ENCODE measurements at places on chromosomes 6 and 20.

GRCh38 chr20:23604306-23604705, 1.4 kb downstream of the CST9 start:
- DNase-seq, result no peak

- DNase-seq, result no peak
Observed at GRCh38 chr6:103027271-103027931, 1633.9 kb downstream of the GRIK2 start.

GRCh38 chr6:39173270-39173669, 56.0 kb downstream of the KCNK5 start:
- DNase-seq, result peak; percentile 45

DNA sequence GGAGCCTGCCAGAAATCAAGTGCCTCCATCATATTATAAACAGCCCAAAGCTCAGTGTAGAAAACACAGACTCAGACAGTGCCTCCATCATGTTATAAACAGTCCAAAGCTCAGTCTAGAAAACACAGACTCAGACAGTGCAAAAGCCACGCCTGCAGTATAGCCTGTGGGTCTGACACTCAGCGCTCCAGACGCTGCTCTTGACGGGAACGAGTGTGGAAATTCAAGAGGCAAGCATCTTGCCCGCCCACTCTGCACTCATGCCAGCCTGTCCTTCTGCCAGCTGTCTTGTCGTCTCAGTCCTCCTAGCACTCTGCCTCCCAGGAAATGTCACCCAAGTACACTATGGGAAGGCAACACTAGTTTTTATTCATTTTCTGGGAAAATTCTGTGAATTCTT, 274.2 kb upstream of the CDH4 start:
- DNase-seq, result peak; percentile 48

- DNase-seq, result no peak
Observed at GRCh38 chr6:14889188-14889587, 356.7 kb upstream of the JARID2 start.

DNA sequence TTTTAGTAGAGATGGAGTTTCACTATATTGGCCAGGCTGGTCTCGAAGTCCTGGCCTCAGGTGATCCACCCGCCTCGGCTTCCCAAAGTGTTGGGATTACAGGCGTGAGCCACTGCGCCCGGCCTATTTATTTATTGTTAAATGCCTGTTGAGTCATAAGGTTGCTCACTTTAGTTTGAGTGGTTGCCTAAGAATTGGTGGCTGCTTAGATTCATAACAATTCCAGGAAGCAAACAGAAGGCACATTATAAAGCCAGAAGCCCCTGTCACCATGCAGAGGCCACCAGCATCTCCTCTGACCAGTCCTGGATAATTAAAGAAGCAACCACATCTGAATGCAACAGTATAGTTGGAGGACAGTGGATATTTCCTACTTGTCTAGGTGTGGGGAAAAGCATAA, 24.0 kb upstream of the ARMH2 start:
- no peak for DNase-seq

DNA sequence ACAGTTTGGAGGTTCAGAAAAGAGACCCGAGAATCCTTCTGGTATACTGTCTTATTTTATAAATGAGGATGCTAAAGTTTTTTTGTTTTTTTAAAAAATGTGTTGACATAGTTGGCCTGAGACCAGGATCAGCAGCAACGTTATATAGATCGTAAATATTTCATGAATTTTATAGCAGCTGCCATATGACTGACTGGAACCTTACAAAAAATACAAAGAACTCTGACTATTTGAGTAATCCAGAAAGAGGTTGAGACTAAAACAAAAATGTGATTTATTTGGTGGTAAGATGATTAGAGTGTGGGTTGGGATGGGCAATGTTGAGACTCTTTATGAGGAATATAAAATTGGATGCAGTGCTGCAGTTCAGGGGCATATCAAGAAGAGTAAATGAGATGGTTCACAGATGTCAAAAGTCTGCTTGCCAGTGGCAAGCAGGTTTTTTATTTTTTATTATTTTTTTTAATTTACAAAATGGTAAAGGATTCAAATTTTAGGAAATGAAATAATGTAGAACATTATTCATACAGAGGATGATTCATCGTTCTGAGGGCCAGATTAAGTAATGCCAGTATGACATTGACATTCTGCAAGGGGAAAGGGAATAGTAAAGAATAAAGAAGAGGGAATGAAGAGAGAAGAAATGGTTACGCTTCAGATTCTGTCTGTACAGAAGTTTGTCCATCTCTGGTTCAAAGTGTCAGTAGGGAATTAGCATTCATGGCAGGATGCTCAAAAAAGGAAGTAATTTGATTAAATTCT, 58.5 kb downstream of the SCAF8 start:
- DNase-seq, result no peak

- peak; percentile 17 for DNase-seq
Observed at GRCh38 chr6:27592481-27593199, 119.7 kb upstream of the ZNF184 start.

- peak; percentile 67 for DNase-seq
Observed at GRCh38 chr20:38751360-38751976, 3.2 kb downstream of the ACTR5 start.

DNA sequence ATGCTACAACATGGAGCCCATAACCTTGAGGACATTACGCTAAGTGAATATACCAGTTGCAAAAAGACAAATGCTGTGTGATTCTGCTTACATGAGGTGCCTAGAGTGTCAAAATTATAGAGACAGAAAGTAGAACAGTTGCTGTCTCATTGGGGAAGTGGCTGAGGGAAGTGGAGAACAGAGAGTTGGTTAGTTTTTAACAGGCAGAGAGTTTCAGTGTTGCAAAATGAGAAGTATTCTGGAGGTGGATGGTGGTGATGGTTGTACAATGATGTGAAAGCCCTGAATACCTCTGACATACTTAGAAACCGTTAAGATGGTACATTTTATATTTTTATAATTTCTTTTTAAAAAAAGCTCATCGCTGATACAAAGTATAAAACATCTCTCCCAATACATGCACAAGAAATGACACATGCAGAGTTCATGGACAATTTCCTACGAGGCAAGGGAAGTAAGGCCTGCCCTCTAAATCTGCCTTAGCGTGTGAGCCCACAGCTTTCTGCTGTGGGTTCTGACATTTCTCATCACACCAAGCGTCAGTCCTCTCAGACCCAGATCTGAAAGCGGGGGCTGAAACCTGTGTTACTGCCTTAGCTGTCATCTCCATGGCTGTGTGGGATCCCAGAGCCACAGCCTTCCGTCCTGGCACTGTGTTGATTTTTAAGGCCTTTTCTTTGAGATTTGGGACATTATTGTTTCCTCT, 126.0 kb downstream of the RNASET2 start:
- DNase-seq, result peak; percentile 41

DNA sequence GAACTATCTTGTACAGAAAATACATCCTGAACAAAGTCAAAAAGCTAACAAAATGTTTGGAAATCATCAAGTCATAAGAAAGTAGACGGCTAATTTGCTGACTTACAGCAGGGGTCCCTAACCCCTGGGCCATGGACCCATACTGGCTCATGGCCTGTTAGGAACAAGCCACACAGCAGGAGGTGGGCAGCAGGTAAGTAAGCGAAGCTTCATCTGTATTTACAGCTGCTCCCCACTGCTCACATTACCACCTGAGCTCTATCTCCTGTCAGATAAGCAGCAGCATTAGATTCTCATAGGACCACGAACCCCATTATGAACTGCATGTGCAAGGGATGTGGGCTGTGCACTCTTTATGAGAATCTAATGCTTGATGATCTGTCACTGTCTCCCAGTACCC, 115.5 kb downstream of the CDK19 start:
- DNase-seq, result no peak

GRCh38 chr6:148771896-148772554, 25.2 kb downstream of the UST start:
- DNase-seq, result no peak

GRCh38 chr6:88569959-88570358, 393.5 kb downstream of the RNGTT start:
- no peak for DNase-seq

DNA sequence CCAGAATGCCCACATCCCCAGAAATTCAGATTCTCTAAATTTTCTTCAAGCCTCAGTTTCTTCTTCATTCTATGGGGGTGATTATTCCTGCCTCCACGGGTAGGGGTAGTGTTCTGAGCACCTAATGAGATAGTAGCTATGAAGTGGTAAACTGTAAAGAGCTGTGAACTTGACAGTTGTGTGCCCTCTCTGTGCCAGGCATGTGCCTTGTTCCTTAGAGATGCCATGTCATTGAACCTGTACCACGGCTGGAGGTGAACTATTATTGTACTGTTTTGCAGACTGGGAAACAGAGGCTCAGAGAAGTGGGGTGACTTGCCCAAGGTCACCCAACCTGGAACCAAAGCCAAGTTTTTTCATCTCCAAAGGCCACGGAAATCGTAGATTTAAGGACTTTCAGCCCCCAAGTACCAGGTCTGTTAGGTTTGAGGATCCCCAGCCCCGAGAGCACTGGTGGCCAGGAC, 67.7 kb upstream of the SIRPA start:
- DNase-seq, result no peak

- DNase-seq, result no peak
Observed at GRCh38 chr20:37615340-37616109, 78.3 kb upstream of the CTNNBL1 start.

DNA sequence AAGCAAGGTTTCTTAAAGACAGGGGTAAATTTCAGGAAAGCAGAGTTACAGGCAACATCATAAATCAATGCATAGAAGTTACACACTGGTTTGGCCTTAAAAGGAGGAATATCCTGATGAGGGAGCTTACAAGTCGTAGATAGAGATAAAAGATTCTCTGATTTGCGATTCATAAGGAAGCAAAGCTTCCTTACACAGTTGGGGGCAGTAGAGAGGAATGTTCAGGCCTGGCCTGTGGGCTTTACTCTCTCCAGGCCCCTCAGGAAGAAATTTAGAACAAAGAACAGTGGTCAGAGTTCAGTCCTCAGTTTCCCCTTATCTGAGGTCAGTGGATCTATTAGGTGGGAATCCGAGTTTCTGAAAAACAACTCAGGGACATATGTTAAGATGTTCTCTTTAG, 19.3 kb downstream of the HLA-C start:
- no peak for DNase-seq

DNA sequence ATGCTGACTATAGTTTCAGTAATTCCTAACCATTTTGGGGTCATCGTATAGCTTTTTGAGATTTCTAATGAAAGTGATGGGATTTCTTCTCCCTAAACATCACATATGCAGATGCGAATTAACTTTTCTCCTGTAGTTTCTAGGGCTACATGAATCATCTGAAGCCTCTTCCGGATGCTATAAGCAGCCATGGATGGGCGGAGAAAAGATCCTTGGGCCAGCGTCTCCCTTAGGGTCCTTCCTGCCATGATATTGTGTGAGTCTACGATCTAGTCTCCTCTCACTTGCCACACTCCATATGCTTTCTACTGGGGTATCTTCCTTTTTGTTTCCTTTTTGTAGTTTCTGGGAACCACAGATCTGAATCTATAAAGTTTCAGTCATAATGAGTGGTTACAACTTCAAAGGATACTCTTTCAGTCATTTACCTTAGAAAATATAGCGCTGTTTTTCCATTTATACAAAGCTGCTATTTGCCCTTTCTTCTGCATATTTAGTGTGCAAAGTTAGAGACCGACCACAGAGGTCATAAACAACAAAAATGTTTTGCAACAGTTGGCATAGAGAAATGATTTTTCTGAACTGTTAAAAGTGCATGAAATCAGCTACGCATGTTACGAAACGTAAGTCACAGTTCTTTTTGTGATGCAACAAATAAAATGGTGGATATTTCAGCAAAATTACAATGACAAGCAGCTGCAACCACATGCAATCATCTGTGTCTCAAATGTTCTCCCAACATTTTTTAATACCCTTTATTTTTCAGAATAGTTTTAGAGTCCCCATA, 396.2 kb upstream of the SLC35B3 start:
- DNase-seq, result no peak

- no peak for DNase-seq
Observed at GRCh38 chr6:33670971-33671743, 40.3 kb downstream of the UQCC2 start.

Data from Ammon's horn (tissue), 1 donor.